NCI-H526 treated with DMSO at 0.1 percent for 48 hours (cell line): ENCODE measurements at places on chromosomes 16 and 17.

GRCh38 chr17:57881143-57881542 is 31.3 kb upstream of the MRPS23 start:
- no peak for DNase-seq

DNA sequence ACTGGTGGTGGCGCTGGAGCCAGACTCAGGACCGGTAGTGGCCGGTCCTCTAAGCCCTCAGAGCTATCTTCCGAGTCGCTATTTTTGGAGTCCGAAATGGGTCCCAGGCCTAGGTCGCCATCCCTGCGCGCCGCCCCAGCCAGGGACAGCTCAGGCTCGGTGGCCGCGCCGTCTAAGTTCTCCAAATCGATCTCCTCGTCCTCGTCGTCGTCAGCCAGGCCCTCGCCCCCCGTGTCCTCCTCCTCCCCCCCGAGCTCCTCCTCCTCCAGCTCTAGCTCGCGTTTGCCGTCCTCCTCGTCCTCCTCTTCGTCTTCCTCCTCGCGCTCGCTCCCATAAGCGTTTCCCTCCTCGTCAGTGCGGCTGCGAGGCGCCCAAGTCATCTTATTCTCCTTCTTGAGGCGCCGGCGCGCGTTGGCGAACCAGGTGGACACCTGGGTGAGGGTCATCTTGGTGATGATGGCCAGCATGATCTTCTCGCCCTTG is 1.6 kb downstream of the IRX3 start:
- DNase-seq, result no peak

DNA sequence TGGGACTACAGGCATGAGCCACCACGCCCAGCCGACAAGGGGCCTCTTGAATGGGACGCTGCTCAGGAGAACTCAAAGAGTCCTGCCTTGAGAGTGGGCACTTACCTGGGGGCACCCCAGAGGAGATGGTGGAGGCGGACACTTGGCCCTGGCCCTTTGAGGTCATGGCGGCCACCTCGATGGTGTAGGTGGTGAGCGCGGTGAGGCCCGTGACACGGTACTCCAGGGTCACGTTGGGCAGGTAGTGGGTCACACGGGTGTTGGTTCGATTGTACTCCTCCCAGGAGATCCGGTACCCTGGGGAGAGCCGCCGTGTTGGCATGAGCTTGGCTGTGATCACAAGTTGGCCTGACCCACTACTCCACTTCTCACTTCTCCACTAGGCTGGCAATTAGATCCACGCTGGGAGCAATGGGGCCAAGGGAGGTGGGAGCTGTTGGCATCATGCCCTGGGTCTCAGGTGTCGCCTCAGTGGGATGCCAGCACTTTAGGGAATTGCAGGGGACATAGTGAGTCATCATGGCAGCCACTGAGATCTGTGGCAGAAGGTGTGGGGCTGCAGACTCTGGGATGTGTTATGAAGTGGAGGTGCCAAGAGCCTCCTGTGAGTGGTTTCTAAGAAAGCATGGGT is 89.2 kb upstream of the CDC42EP4 start:
- no peak for DNase-seq

DNA sequence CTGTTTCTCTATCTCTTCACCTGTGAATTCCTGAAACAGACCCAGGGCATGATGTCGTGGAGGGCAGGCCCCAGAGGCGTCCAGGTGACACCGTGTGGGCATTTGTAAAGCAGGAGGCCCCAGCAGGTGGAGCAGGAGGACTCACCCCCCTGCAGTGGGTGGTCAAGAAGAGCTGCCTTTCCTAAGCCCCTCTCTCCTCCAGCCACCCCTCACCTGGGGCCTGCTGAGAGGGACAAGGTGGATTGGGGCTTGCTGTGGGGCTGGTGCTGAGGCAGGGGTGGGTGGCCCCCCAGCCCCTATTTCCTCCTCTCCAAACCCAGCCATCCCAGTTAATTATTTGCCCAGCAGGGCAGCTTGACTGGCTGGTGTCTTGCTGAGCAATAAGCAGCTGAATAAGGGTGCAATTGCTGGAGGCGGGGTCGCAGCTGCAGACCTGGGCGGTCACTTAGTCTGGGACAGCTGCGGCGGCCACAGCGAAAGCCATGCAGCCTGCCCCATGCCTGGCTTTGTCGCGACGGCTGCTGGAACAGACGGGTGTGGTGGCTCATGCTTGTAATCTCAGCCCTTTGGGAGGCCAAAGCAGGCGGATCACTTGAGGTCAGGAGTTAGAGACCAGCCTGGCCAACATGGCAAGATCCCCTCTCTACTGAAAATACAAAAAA is 56.4 kb downstream of the JPH3 start:
- DNase-seq, result no peak

DNA sequence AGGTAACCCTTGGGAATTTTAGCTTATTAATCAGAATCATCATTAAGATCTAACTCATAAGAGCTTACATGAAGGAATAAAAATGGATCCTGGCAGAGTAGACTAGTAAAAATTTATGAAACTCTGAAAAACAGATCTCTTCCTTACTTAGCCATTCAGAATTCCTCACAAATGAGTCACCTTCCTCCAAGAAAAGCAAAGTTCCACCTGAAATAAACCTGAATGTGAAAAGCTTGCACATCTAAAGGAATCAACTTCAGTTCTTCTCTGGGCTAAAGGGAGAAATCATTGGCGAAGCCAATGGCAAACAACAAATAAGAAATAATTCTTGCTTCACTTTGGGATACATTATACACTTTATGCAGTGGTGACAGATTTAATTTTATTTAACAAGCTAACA is 22.7 kb downstream of the MYO1D start:
- no peak for DNase-seq

DNA sequence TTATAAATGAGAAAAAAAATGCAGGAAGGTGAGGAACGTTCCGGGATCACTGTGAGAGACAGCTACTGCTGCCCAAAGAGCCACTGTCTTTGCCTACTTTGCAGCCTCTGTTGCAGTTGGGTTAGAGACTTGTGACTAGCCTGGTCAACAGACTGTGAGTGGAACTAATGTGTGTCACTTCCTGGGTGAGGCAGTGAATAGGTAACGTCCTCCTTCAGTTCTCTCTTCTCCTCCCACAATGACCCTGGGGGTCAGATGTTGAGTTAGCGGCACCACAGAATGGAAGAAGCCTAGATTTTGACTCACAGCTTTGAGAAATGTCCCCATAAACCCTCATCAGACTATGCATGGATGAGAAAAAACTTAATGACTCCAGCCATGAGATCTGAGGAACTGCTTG is 5.2 kb downstream of the C16orf46 start:
- DNase-seq, result no peak

DNA sequence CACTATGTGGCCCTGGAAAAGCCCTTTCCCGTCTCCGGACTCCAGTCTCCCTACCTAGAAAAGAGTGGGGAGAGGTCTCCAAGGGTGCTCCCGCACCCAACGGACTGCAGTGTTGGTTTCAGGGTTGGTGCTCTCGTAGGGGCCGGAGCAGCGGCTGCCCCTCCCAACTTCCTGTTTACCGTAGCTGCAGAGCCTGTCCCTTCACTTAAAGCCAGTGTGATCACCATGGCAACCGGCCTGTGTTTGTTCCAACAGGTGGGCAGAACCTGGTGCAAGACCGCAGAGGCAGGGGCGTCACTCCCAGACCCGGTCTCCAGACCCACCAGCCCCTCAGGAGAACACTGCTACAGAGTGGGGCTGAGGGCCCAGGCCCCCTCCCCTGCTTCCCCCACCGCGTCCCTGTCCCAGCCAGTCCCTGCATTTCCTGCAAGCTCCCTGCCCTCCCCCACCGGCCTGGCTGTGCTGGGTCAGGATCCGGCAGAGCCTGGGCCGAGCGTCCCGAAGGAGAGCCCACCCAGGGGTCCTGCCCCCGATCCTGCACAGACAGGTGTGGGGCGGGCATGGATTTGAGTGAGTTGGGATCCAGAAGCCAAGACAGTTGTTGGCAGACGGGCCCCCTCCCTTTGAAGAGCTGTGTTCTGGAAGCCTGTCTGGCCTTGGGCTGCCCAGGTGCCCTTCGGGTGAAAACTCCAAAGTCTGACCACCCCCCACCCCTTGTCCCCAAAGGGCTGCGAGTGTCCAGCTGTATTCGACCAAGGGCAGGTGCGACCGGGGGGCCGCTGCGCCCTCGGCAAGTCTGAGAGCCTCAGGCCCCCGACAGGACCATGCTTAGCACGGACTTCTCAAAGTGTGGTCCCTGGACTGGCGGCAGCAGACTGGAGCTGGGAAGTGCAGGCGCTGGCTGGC is 1.5 kb upstream of the BAIAP3 start:
- no peak for DNase-seq

GRCh38 chr17:59487161-59487873 is 78.1 kb upstream of the DHX40 start:
- no peak for DNase-seq

DNA sequence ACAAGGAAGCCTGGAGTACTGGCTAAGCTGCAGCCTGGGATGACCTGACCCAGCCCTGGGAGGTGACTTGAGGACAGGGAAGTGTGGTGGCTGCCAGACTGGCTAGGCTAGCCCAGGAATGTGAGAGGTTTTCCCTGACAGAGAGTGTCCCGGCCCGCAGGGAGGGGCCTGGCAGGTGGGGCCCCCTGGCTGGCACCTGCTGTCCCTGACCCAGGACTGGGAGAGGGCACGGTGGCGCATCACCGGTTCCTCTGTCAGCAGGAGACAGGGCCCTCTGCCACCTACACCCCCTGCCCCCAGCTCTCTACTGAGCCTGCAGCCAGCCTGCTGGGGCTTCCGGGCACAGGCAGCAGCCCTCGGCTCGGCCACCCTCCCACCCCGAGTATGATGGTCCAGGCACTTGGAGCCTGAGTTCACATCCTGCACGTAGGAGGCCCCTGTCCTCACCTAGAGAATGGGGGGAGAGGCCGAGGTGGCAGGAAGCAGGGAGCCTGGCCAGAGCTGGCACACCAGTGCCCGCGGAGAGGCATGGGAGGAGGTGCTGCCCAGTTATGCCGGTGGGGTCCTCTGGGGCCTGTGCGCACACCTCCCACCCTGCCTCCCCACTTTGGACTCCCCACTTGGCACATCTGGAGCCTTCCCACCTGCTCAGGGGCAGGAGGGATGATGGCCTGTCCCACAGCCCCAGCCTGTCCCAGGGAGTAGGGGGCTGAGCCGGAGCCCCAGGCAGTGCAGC is 528 bp downstream of the PRSS27 start:
- DNase-seq, result no peak

DNA sequence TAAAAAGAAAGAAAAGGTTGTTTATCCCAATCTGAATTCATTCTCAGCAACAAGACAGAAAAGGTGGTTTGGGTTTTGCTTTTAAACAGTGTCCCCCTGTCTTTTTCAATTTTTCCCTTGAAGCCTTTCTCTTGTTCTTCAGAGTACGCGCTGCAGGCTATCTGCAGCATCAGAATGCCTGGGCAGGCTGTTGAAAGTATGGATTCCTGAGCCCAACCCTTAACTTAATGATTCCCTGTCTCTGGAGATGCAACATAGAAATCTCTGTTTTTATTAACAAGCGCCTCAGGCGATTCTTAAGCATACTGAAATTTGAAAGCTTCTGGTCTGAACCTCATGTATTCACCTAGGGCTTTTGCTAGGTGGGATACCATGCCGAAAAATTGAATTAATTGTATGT is 32.1 kb downstream of the DGKE start:
- no peak for DNase-seq

DNA sequence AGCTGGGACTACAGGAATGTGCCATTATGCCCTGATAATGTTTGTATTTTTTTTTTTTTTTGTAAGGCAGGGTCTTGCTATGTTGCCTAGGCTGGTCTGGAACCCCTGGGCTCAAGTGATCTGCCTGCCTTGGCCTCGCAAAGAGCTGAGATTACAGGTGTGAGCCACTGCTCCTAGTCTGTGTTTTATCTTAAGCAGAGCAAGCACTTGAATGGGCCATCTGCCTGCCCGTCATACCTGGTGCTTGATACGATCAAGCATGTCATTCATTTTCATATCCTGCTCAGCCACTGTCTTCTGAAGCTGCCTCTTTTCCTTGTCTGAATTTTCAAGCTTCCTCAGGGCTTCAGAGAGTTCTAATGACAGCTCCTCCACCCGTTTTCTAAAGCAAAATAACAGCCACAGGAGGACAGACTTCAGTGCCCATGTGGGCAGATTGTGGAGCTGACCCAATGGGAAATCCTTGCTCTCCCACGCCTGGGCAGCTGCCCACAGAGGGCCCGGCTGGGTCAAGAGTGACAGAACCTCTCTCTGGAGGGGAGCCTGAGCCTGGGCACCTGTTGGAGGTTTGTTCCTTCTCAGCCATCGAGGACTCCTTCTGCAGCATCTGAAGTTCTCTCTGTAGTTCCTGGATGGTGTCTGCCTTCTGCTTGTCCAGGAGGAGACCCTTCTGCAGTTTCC is 36.5 kb downstream of the DHX38 start:
- DNase-seq, result no peak

GRCh38 chr17:82231562-82232321 is 2.9 kb downstream of the SLC16A3 start:
- no peak for DNase-seq

DNA sequence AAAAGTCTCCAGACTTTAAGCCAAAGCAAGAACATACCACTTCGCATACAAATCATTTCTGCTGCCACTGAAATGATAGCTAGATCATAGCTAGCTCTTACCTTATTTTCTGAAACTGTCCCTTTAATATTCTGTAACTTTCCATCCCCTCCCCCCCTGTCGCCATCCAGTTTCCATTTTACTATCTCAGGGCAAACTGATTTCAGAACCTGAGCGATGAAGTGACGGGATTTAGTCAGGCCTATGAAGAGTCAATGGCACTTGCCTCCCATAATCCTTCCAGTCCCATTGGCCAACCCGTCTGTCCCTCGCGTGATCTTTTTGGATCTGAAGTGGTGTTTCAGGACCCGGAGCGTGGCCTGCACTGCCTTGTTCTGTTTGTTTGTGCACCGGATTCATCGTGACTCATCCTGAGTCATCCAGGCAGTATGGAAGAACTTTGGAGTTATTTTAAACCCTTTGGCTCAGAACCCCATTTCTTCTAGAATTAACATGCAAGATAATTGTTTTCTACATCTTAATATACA is 199.8 kb upstream of the CHMP6 start:
- DNase-seq, result no peak

GRCh38 chr16:1700246-1700645 is 5.7 kb upstream of the MAPK8IP3 start:
- DNase-seq, result no peak

GRCh38 chr16:78443542-78444364 is 344.3 kb downstream of the WWOX start:
- DNase-seq, result no peak

DNA sequence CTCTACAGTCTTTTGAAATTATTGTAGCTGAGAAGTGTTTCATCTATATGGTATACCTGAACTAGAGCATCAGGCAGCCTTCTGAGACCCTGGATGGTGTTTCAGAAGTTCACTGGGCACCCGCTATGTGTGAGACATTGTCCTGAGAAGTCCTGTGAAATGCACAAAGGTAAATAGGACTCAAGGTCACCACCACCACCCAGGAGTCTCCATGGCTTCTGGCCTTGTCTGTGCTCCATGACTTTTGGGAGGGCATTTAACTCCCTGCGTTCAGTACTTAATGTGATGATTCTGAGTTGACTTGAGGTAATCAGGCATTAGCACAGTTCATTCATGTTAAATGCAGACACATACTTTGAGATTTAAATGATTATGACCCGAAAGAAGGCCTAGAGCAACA is 1.1 kb downstream of the MLYCD start:
- DNase-seq, result no peak

DNA sequence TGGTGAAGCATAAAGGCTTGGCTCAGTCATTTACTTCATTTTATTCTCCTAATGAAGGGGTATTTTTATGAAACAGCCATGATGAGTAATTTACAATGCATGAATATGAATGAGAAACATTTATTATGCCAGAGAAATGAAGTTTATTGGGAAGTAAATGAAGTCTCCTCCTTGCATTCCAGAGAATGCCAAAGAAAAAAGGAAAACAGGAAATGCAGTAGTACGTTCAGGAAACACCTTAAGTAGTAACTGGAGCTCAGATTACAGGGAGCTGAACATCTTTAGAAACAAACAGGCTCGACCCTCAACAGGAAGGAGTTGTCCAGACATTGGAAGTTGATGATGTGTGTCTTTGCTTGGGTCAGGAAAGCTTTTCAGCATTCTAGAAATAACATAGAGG is 4.6 kb downstream of the KRT34 start:
- no peak for DNase-seq
